ENCODE measurements at places on chromosomes 1 and 21.

GRCh38 chr1:97378596-97378995 lies 542.2 kb downstream of the DPYD start:
- DNase-seq: no peak

- no peak for DNase-seq
Observed at GRCh38 chr1:85317560-85317959, 41.1 kb upstream of the BCL10 start.

DNA sequence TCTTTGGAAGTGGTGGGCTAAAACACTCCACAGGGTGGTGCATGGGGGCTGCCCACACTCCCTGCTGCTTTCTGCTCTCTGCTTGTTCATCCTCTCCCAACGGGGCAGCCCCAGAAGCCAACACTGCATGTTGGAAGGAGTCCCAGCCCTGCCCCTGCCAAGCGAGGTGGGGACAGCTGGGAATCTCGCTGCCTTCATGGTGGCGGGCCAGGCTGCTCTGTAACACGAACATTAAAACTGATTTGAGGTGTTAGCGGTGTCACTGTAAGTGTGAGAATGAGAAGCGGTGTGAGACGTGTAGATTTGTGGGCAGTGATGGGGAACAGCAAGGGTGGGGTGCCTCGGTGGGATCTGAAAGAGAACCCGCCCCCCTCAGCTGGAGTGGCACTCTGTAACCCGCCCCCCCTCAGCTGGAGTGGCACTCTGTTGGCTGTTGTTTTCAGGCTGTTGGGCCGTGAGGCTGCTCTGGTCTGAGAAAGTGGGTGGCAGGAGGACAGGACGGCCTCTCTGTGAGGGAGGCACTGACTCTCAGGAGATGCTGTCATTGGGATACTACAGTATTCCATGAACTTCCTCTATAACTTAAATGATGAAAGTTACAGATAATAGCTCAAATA lies 80.9 kb downstream of the PCBP3 start:
- DNase-seq: no peak

DNA sequence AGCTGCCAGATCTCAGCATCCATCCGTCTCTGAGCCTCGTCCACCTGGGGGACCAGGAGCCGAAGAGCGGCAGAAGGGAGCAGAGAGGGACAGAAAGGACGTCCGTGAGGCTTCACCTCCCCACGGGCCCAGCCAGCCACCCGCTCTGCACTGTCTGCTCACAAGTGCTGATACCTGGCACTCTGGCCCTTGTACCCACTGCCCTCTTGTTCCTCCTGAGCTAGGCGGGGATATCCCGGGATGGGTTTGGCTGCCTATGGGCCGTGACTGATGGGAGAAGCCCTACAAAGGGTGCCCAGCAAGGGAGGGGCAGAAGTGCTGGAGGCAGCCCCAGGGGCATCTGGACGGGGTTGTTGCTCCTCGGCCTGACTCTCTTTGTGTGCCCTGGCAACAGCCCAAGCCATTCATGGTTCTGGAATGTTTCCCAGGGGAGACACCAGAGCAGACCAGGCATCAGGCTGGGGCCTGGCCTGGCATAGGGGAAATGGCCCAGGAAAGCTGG lies 57.6 kb downstream of the LDLRAD2 start:
- DNase-seq: no peak

GRCh38 chr1:181028196-181028595 lies 5.5 kb upstream of the STX6 start:
- no peak for DNase-seq

DNA sequence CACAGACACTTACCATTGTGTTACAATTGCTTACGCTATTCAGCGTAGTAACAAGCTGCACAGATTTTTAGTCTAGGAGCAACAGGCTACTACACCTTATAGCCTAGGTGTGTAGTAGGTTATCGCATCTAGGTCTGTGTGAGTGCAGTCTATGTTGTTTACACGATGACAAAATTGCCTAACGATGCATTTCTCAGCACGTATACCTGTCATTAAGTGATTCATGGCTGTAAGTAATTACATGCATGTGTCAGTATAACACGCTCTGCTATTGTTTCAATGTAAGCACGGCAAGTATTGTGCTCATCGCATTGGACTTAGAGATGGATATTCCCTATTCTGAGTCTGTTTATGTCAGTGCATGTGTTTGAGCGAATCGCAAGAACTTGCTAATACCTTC lies 15.7 kb upstream of the ZBTB18 start:
- no peak for DNase-seq

- DNase-seq: peak; percentile 71
Observed at GRCh38 chr1:20194757-20195461, 8.6 kb upstream of the PLA2G2C start.

DNA sequence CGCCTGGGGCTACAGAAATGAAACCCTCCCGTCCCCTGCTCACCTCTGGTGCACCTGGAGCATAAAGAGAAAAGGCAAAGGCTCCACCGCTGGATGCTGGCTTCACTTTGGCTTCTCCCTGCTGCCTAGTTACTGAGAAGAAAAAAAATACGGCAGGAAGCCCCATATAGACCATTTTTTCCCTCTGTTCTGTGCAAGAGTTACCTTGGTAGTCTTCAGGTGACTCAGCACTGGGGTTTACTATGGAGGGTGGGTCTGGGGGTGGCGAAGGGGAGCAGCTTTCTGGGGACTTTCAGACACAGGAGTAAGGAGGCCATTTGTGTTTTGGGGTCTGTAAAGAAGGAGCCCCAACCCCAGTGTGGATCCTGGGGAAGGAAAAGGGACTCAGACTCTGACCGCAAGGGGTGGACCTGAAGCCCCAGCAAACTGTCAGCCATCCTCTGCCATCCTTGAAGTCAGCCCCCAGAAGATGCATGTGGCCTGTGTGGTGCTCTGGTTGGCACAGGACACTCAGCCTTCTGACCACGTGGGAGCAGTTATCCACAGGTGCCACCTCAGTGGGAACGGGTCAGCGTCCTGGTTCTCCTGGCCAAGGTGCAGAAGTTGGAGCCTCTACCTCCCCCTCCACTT lies 25.9 kb upstream of the EPS8L3 start:
- no peak for DNase-seq

GRCh38 chr21:46017695-46018094 lies 36.1 kb downstream of the COL6A1 start:
- no peak for DNase-seq

DNA sequence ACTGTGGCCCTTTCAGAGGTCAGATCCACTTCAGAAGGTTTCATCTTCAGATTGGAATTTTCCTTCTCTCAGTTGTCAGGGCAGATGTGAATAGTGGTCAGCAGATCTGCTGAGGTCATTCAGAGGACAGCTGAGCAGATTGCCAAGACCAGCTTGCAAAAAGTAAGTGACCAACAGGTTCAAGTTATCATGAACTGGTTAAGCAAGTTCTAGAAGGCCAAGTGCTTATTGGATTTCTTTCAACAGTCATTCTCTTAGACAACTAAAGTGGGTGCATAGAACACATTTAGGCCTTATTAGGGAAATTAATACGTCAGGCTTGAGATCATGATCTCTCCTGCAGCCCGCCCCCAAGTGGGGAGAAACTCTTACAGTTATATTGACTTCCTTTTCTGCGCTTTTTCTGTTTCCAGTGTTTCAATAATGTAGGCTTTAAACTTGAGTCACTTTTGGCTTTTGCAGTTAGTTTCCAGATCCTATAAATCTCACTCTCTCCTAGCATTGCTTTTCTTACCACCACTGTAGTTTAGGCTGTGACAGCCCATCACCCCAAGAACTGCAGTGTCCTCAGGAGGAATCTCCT lies 96.4 kb downstream of the C1orf21 start:
- DNase-seq: no peak

DNA sequence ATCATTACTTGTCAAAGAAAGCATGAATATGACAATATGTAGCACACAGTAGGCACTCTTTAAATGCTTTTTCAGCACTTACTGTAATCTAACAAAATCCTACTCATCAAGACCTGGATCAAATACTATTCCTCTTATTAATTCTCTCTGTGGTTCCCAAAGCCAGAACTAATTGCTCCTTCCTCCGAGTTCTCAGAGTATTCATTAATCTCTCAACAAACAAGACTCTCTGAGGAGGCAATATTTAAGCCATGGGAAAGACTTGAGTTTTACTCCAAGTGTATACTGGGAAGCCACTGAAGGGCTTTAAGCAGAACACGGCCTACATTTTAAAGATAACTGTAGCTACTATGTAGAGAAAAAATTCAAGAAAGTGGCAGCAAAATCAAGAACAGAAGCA lies 79.7 kb downstream of the ENAH start:
- no peak for DNase-seq

DNA sequence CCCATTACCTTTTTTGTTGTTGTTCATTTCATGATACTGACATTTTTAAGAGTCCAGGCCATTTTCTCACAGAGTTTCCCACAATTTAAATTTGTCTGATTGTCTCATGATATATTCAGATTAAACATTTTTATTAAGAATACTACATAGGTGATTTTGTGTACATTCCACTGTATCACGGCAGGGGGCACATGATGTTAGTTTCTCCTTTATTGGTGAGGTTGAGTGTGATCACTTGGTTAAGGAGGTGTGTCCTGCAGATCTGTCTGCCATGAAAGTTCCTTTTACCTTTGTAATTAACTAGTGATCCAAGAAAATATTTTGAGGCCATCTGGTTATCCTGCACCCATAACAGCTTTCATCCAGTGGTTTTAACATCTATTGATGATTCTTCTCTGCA lies 11.8 kb downstream of the RTCA start:
- peak; percentile 19 for DNase-seq

- DNase-seq: no peak
Observed at GRCh38 chr1:61056573-61057439, 25.6 kb upstream of the NFIA start.

DNA sequence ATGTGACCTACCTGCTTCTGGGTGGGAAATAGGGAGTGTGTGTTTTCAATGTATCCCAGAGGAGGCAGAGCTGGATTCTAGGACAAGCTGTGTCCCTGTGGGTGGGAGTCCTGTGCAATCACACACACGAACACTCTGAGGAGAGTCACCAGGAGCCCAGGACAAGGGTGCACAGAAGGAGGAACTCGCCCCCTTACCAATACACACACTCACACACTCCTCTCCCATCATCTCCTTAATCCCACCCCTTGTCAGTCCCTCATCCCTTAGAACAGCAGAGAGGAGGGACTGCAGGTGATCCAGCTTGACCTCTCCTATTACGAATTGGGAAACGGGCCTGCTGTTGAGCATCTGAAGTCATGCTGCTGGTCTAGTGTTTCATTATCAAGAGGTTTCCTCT lies 8.5 kb upstream of the MYBPHL start:
- DNase-seq: no peak

DNA sequence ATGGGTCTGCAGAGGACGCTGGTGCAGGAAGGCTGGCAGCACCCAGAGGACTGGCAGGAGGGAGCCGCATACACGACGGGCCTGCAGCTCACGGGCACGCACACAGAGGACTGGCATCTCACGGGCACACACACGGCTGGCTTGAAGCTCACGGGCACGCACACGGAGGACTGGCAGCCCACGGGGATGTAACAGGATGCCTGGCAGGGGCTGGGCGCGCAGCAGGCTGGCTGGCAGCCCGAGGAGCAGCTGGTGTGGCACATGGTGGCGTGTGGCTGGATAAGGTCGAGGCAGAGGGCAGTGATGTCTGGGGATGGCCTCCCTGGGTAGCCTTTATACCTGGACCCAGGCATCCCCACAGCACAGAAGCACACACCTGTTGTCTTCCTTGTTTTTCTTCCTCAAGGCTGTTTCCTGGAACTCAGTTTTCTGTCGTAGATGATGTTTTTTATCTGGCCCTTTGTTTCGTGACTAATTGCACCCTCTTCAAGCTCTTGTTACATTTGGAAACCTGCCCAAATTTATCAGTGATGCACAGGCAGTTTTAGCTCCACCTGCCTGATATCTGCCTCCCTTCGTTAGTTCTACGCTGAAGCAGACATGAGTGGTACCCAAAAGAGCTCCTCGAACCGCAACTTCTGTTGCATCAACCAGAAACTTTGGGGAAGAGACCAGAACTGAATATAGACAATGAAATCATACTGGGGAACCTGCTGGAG lies at the start of gene KRTAP12-1:
Gene KRTAP12-1 (minus strand): TSS at position 303 of the 719 bp plus-strand sequence. CDS start 40 bp downstream, at position 263.
- no peak for DNase-seq

DNA sequence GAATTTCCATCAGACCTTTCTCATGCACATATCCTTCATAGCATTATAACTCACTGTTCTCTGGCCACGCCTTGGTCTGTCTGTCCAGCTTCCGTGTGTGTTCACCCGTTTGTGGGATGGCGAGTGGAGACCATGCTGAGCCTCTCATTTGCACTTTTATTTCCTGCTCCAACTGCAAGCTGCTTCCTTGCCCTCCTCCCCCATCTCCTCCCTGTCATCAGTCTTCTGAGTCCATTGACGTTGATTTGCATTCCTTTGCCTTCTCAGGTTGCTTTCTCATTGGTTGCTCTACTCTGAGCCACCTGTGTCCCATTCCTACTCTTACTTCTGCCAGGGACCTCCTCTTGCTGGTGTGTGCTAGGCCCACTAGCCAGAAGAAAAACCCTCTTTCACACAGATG lies 146.4 kb downstream of the NOS1AP start:
- DNase-seq: no peak

- no peak for DNase-seq
Observed at GRCh38 chr1:195053478-195053877, 1554.8 kb downstream of the KCNT2 start.

- no peak for DNase-seq
Observed at GRCh38 chr1:111720274-111720976, 18.8 kb downstream of the INKA2 start.

- DNase-seq: no peak
Observed at GRCh38 chr1:36956570-36956969, 77.7 kb downstream of the GRIK3 start.

DNA sequence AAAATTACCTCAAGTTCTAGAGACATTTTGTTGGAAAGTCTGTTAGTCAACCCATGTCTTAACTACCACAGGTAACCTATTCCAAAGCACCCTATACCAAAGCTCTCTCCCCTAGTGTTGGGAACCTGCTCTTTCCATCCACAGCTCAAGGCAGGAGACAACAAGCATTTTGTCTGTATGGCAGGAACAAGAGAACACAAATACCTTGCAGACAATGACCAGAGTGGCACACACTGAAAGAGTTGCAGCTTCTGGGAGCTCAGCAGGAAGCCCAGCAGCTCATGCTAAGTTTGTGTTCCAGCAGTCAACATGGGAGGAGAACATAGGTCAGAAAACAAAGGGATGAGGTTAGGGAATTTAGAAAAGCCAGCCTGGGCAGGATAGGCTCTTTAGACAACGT lies 300.8 kb downstream of the HHIPL2 start:
- DNase-seq: no peak

All from activated T-cell treated with anti-CD3 and anti-CD28 coated beads for 4 hours (primary cell).